ENCODE measurements at places on chromosomes 12 and 14.

GRCh38 chr12:124386059-124386458 is 91.2 kb downstream of the RFLNA start:
- DNase-seq = peak; percentile 79

DNA sequence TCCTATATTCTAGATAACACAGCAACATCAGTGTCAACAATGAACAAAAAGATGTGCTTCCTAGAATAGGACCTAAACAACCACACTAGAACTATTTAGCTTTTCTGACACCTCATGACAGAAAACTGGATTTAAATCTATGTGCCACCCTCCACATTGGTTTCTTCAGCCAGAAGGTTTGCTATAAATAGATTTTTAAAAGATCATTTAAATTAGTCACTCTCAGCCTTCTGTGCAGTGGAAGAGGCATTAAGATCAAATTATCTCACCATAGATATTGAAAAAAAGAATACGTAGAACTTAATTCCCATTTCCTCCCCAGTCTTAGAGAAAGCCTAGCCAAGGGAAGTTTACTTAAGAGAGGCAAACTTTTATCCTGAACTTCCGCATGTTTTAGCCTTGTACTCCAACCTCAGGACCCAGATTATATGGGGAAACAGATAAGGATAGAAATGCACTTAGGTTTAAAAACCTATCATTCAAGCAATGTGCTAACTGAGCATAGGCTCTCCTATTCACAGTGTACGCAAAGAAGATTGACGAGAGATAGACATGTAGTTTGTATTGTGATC is 59.6 kb downstream of the NELL2 start:
- no peak for DNase-seq

DNA sequence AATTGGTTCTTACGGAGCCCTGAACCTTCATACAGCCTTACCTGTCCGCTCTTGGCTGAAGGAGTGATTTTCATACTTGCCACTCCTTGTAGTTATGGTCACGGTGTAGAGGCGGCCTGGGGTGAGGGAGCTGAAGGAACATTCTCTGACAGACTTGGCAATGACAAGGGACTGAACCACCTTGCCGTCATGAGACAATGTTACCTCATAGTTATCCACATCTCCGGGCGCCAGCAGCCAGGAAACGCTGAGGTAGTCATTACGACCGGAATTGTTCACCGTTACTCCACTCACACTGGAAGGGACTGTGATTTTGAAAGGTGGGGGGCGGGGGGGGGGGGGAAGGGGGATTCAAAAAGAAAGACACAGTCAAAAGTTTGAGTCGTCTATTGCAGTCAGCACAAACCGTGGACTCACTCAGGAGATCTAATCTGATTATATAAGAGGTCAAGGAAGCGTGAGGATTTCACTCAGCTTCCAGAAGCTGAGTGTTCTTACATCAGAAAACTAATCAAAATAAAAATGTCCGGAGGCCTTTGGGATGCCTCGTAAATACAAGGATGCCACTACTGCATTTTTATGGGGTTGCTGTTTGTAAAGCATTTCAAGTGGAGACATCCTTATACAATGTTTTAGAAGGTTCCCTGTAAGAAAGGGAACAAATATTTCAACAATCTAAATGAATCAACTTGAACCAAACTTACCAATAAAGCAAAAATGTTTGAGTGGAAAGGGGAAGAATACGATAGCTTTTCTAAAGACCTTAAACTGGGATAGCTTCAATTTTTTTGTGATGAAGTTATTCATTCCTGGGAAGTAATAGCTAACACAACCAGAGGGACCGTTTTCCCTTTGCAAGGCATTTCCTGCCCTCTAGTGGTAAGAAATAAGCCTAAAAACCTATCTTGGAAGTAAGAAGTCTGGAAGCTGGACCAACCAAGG is 60.6 kb downstream of the PTPRB start:
- no peak for DNase-seq

GRCh38 chr12:130994821-130995375 is 41.2 kb downstream of the ADGRD1 start:
- DNase-seq = no peak

- no peak for DNase-seq
Measured at GRCh38 chr14:39203659-39204606, 28.9 kb downstream of the PNN start.

- DNase-seq = no peak
Measured at GRCh38 chr12:91194500-91194899, 11.9 kb upstream of the DCN start.

DNA sequence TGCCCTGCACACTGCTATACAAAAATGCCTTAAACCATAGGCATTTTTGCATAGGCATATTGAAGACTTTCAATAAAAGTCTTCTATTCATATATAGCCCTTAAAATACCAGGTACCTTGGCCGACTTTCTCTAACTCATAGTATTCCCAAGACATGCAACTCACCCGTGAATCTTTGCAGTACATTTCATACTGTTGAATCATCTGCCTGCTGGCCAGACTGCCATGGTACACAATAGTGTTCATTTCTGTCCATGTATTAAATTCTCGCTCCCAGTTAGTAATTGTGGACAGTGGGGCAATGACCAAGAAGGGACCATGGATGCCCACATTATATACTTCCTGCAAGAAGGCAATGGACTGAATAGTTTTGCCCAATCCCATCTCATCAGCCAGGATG is 24.3 kb upstream of the SUPT16H start:
- no peak for DNase-seq

DNA sequence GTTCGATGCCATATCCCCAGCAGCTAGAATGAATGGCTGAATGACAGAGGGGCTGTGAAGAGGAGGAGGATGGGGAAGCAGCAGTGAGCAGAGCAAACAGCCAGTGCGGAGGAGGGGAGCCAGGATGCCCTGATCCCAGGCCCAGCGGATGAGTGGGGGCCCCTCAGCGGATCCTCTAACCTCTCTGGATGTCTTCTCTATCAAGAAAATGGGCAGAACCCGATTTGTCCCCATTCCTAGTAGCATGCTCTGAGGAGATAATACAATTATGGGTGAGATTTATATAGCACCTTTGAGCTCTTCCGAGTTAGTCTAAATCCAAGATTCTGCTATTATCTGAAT is 30.0 kb upstream of the RPLP0 start:
- DNase-seq = no peak

DNA sequence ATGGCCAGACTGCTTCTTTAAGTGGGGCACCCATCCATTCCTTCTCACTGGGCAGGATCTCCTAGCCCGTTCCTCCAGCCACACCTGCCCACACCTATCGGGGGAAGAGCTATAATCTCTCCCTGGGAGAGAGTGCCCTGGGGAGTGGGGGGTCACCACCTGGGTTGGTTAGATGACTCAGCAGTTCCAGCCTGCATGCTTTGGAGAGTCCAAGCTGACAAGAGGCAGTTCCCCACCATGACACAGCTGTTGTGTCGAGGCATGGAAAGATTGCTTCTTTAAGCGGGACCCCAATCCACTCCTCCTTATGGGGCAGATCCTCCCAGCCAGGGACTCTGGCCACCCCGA is 52.6 kb upstream of the PPFIA2 start:
- no peak for DNase-seq

GRCh38 chr12:126248871-126249403 is 1183.7 kb downstream of the AACS start:
- DNase-seq = no peak

DNA sequence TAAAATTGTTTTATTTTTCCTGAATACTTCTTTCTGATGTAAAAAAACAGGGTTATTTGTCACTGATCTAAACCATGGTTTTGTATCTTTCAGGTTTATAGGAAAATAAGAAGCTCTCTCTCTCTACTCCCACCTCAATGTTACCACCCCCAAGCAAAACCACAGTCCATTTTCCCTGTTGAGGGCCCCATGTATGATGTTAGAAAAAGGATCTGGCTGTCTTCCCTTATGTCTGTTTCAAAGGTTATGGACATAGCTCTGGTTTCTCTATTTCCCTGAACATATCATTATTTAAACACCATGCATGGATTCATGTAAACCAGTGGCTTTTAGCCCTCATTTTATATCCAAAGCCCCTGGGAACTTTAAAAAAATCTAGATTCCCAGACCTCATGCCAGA is 649.0 kb upstream of the TBX3 start:
- no peak for DNase-seq

DNA sequence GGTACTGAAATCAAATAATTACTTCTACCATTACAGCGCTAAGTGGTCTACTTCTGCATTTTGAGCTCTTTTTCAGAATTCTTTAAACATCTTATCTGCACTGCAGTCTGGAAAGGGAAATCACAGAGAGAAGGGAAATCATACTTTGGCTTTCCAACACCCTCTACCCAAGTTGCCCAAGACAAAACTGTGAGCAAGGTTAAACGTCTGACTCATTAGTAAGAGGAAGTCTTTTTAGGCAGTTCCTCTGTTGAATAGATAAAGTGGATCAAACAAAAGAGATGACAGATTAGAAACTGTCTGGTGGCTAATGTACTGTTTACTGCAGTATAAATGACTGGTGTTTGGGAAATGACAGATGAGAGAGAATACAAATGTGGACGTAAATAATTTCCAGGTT is 858.1 kb downstream of the NRXN3 start:
- DNase-seq = no peak

- DNase-seq = no peak
Measured at GRCh38 chr12:49161092-49161795, 27.6 kb downstream of the TUBA1A start.

- no peak for DNase-seq
Measured at GRCh38 chr14:54908190-54908589, 5.6 kb upstream of the GCH1 start.

GRCh38 chr12:57229046-57229633 is 371 bp upstream of the SHMT2 start:
- DNase-seq = no peak

- no peak for DNase-seq
Measured at GRCh38 chr12:97306147-97306546, 156.5 kb upstream of the RMST start.

- no peak for DNase-seq
Measured at GRCh38 chr12:116672842-116673516, 64.9 kb downstream of the SPRING1 start.

DNA sequence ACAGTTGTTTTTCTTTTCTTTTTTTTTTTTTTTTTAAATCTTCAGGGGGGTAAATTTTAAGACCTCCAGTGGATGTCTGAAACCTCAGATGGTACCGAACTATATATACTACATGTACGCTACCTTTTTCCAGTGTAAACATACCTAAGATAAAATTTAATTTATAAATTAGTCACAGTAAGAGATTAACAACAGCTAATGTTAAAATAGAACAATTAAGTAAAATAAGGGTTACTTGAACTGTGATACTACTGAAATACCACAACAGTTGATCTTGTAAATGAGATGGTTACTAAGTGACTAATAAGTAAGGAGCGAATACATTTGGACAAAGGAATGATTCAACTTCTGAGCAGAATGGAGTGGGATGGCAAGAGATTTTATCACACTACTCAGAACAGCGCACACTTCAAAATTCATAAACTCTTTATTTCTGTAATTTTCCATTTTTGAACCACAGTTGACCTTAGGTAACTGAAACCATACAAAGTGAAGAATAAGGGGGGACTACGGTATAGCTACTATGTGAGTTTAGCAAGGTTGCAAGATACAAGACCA is 80.5 kb upstream of the PCED1B start:
- no peak for DNase-seq

GRCh38 chr12:71567537-71567936 is 96.1 kb downstream of the ZFC3H1 start:
- no peak for DNase-seq

DNA sequence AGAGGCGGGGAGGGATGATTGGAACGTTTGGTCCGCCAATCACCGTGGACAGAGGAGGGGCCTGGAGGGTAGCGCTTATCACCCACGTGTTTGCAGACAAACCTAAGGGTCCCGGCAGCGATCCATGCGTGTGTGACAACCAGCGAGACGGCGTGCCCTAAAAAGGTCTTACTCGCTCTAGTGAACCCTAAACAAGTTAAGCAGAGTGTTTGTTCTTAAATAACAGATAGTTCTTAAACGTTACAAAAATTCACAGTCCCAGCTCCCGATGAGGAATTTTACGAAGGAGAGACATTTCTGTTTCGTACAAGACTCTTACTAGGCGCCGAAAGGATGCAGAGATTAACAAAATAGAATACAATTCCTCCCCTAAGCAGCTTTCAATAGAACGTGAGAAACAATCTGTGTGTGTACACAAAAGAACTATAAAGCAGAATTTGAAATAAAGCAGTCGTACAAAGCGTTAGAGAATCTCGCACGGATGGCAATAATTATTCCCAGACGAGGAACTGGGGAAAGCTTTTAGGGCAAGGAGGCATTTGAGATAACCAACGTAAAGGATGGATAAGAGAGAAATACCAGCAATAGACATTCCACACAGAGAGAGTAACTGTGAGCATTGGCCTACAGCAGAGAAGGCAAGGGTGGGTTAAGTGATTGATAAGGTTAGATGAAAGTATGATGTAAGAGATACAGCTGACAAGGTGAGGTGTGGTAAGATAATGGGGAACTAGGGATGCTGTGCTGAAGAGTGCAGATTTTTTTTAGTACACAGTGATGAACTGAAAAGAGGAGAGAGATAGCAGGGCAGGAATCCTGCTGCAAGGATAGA is 831 bp upstream of the RPS6KA5 start:
- DNase-seq = no peak

- no peak for DNase-seq
Measured at GRCh38 chr12:112342587-112342986, 39.6 kb downstream of the HECTD4 start.

DNA sequence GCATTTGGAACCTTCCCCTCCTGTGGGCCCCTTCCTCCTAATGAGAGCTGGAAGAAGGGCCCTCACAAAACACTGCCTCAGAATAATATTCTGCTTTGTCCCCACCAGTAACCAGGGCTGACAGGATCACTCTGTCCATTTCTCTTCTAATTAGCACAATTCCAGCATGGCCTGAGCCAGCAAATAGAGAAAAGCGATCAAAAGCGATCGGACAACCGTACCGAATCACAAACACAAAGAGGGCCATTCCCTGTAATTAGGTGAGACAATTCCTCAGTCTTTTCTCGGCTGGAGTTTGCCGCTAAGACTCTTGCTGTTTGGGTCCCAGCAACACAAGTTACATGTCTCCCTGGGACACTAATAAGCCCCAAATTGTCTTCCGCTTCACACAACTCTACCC is 35.6 kb upstream of the VSX2 start:
- DNase-seq = no peak

- DNase-seq = no peak
Measured at GRCh38 chr12:125685915-125686314, 620.7 kb downstream of the AACS start.

- DNase-seq = no peak
Measured at GRCh38 chr14:28966416-28967233, 200.0 kb downstream of the FOXG1 start.

GRCh38 chr12:89707703-89708564 is 704 bp downstream of the ATP2B1 start:
- DNase-seq = peak; percentile 49

- no peak for DNase-seq
Measured at GRCh38 chr14:52780893-52781292, 10.5 kb downstream of the GNPNAT1 start.

- no peak for DNase-seq
Measured at GRCh38 chr14:89551955-89552354, 134.9 kb upstream of the FOXN3 start.

GRCh38 chr14:20798318-20798717 is 4.3 kb downstream of the RNASE1 start:
- DNase-seq = no peak

All from left hindlimb (tissue), 1 donor.